Activated T-helper 1 cell treated with anti-CD3 and anti-CD28 coated beads, Interleukin-12 subunit alpha, Interleukin-12 subunit beta, Interleukin-2, Interleukin-4 antibody, amounts not matched to agents 30 ng/mL and 10 ng/mL and 1 ng/mL, durations not matched to agents 14 hours and 24 hours and 36 hours (primary cell): ENCODE measurements at places on chromosomes 7 and 10.

- H3K4me1 ChIP-seq: no peaks in the 10 kb centered on the region
- no peaks in the 10 kb centered on the region for H3K27me3 ChIP-seq
- H3K4me3 ChIP-seq: no peak overlapping the region
These were observed 193.1 kb downstream of the ADARB2 start for GRCh38 chr10:1544209-1544673.

DNA sequence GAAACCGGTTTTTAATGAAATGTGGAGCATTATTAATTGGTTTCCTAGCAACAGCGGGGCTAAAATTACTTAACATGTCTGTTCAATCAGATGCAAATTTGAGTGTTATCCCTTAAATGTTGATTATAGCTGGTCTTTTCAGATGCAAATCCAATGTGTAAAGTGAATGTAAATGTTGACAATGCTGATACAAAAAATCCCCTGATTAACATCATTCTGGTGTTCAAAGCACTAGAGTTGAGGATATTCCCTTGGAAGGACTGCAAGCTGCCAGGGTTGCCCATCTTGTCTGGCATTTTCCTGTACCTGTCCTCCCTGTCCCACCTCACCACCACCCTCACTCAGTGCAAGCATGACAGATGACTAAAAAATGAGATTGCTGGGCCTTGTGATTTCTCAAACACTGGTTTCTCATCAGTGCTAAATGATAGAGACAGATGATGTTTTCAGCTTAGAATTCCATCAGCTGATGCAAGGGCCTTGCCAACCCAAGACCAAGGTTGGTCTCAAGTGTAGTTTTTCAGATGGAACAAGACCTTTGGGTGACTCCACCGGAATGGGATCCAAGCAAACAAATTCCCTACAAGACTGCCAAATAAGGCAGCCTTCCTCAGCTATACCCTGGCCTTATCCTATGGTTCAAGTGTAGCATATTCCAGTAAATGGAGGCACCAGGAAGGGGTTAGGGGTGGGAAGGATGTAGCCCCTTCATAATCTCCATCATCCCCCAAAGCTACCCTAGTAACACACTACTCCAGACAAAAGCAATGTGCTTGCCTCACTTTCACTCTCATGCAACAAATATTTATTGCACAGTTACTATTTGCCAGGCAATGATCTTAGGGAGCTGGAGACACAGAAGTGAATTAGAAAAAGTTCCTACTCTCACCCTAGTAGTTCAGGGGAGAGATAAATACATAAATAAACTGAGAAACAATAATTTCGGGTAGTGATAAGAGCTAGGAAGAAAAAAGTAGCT, 54.9 kb downstream of the JAZF1 start:
- H3K4me3 ChIP-seq: no peak overlapping the region
- no peak for DNase-seq
- peaks cover 2% of the 10 kb centered on the region for H3K36me3 ChIP-seq
- H3K27me3 ChIP-seq: no peaks in the 10 kb centered on the region
- H3K27ac ChIP-seq: no peak overlapping the region
- peaks cover 17% of the 10 kb centered on the region for H3K4me1 ChIP-seq

GRCh38 chr10:86522510-86522855, 891 bp upstream of the WAPL start:
- H3K36me3 ChIP-seq: peaks cover 23% of the 10 kb centered on the region
- DNase-seq: no peak
- peaks cover 62% of the 10 kb centered on the region for H3K4me1 ChIP-seq
- no peaks in the 10 kb centered on the region for H3K27me3 ChIP-seq
- H3K4me3 ChIP-seq: peak overlapping the region; percentile 99

- H3K27ac ChIP-seq: no peak overlapping the region
- no peak for DNase-seq
- H3K4me3 ChIP-seq: no peak overlapping the region
- no peaks in the 10 kb centered on the region for H3K36me3 ChIP-seq
- H3K27me3 ChIP-seq: peaks cover 40% of the 10 kb centered on the region
- H3K4me1 ChIP-seq: peaks cover 17% of the 10 kb centered on the region
These were observed 48.2 kb upstream of the TMEM72 start for GRCh38 chr10:44862924-44863323.

DNA sequence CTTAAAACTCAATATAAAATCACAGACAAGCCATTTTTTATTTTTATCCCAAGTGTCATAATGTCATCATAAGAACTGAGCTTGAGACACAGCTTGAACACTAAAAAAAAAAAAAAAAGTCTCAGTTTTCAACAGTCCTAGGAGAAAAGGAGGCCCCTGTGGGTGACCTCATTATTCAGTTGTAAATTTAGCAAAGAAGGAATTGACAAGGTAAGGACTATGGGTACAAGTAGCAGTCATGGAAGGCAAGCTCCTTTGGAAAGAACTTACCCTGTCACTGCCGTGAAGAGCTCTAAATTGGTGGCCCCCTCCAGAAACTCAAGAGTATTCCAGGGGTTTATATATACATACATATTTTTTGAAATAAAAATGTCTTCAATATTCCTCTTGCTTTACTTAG, 864.4 kb upstream of the KCND2 start:
- no peak overlapping the region for H3K4me3 ChIP-seq
- no peak for DNase-seq
- H3K36me3 ChIP-seq: no peaks in the 10 kb centered on the region
- no peak overlapping the region for H3K27ac ChIP-seq

- peaks cover 11% of the 10 kb centered on the region for H3K27me3 ChIP-seq
- H3K36me3 ChIP-seq: no peaks in the 10 kb centered on the region
- H3K4me3 ChIP-seq: no peak overlapping the region
- DNase-seq: no peak
- no peak overlapping the region for H3K27ac ChIP-seq
These were observed 24.0 kb upstream of the EIF5AL1 start for GRCh38 chr10:79488336-79488735.

GRCh38 chr7:158633055-158633956, 45.7 kb upstream of the PTPRN2 start:
- H3K36me3 ChIP-seq: peaks cover 25% of the 10 kb centered on the region
- no peak overlapping the region for H3K27ac ChIP-seq
- DNase-seq: no peak
- H3K27me3 ChIP-seq: no peaks in the 10 kb centered on the region
- H3K4me3 ChIP-seq: no peak overlapping the region

DNA sequence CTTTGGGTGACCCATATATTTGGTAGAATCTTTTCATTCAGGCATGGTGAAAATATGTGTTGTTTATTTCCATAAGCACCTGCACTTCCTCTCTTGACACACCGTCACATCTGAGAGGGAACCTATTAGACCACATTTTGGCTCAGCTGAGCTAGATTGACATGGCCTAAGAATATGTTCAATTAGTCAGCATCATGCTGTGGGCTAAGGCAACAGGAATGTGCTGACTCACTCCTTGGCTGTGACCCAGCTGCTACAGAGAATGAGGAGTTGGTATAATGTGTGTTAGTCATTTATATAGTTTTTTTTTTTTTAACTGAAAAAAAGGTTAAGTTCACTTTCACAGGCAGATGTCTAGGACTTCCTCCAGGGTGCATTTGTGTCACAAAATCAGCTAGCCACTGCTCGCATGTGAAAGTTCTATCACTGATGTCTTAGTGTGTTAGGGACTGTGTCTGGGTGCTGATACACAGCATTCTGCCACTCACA, 180.6 kb downstream of the SEMA3E start:
- H3K27ac ChIP-seq: no peak overlapping the region
- no peaks in the 10 kb centered on the region for H3K36me3 ChIP-seq
- H3K4me1 ChIP-seq: no peaks in the 10 kb centered on the region
- no peaks in the 10 kb centered on the region for H3K27me3 ChIP-seq
- DNase-seq: no peak

GRCh38 chr10:79239275-79239779, 107.9 kb upstream of the PPIF start:
- H3K36me3 ChIP-seq: peaks cover 4% of the 10 kb centered on the region
- no peak overlapping the region for H3K27ac ChIP-seq
- no peak for DNase-seq
- H3K4me3 ChIP-seq: no peak overlapping the region
- H3K4me1 ChIP-seq: peaks cover 37% of the 10 kb centered on the region

DNA sequence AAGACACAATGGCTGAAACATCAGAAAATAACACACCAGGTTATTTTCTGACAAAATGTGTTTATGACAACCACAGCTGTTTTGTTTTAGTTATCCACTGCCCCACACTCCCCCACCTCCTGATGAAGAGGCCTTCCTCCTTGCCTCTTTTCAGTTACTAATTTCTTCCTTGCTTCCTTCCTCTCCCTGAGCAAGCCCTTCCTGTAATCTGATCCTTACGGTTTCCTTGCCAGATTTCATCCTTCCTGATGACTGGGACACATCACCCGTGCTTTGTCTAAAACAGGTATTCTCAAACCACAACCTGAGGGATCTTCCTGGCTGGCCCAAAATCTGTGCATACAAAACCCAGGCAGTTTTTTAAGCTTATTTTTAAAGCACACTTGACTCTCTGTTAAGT, 39.4 kb downstream of the CHST15 start:
- peaks cover 16% of the 10 kb centered on the region for H3K27me3 ChIP-seq
- no peak overlapping the region for H3K27ac ChIP-seq
- H3K4me3 ChIP-seq: no peak overlapping the region

DNA sequence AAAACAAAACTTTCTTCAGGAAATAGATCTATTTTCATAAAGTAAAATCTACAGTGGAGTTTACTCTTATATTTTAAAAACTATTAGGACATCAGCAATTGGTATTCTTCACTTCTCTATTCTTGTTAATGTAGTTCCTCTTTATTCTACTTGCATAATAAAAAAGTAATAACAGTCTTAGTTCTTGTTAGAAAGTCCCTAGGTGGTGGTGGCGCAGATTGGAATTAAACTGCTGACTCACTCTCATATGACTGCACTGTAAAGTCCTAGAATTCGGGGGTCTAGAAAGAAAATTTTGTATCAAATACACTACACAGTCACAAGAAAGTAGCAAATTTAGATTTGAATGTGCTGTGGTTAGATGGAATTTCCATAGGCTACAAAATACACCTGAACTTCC, 44.6 kb upstream of the TES start:
- H3K27ac ChIP-seq: no peak overlapping the region
- peaks cover 12% of the 10 kb centered on the region for H3K27me3 ChIP-seq
- H3K4me3 ChIP-seq: no peak overlapping the region
- no peak for DNase-seq

DNA sequence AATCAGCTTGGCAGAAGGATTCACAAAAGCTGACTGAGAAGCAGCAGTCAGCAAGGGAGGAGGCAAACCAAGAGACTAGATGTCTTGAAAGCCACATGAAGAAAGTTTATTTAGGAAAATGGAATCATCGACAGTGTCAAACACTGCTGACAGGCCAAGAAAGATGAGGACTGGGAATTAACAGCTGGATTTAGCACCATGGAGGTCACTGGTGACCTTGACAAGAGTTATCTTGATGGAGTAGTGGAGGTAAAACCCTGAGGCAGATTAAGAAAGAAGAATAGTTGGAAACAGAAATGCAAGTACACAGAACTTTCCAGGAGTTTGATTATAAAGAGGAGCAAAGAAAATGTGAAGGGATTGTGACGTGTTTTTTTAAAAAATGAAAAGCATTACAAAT, 51.5 kb downstream of the LMBR1 start:
- no peaks in the 10 kb centered on the region for H3K27me3 ChIP-seq
- H3K36me3 ChIP-seq: peaks cover 3% of the 10 kb centered on the region
- H3K4me1 ChIP-seq: peaks cover 6% of the 10 kb centered on the region
- DNase-seq: no peak
- no peak overlapping the region for H3K4me3 ChIP-seq
- no peak overlapping the region for H3K27ac ChIP-seq

DNA sequence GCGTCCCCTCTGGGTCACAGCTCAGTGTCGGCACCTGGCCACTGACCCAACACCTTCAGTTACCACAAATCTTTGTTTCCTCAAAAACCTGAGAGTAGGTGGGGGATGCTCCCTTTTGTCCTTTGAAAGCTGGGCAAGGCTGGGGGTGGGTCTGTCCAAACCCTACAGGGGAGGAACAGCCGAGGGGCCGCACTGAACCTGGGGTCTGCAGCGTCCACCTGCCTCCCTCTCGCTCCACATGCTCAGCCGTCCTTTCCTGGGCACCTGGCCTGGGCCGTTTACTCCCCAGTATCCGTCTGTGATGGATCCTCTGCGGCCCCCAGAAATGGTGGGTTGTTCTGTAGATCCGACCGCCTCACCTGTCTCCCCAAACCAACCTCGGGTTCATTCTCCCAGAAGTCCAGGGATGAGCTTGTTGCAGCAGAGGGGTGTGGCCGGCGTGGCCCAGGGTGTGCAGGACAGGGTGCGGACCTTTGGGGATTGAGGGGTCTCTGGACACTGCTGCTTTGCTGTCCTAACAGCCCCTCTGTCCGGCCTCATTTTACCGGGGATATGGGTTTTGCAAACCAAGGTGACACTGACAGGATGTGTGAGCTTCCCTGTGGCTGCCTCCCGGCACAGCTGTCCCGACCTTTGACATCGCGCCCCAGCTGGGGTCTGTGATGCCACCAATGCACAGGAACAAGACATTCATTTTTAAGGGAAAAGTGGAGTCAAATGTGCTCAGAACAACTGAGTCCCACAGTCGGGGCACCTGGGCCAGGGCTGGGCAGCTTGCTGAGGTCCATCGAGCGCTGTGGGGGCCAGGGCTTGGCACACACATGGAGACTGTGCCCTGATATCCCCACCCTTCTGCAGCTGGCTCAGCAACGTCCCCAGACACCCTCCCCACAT, 115.9 kb downstream of the VIPR2 start:
- no peak overlapping the region for H3K27ac ChIP-seq
- no peak overlapping the region for H3K4me3 ChIP-seq
- no peaks in the 10 kb centered on the region for H3K36me3 ChIP-seq
- H3K4me1 ChIP-seq: peaks cover 14% of the 10 kb centered on the region
- DNase-seq: no peak
- H3K27me3 ChIP-seq: peaks cover 18% of the 10 kb centered on the region

DNA sequence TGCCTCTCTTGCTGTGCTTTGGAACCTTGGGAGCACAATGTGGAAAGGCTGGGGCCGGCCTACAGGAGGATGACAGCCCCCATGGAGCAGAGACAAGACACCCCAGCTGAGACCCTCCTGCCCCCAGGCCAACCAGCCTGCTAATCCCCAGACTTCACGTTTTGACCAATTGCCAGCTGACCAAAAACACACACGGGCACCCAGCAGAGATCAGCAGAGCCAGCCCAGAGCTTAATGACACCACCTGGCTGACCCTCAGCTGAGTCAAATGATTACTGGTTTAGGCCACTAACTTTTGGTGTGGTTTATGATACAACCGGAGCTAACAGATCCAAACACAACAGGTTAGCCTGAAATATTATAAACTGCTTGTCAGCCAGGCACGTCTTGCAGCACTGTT, 111.2 kb upstream of the KIF5B start:
- no peak for DNase-seq
- H3K36me3 ChIP-seq: no peaks in the 10 kb centered on the region
- no peaks in the 10 kb centered on the region for H3K4me1 ChIP-seq

- no peak for DNase-seq
- H3K27me3 ChIP-seq: no peaks in the 10 kb centered on the region
- no peaks in the 10 kb centered on the region for H3K4me1 ChIP-seq
- H3K4me3 ChIP-seq: no peak overlapping the region
- H3K36me3 ChIP-seq: no peaks in the 10 kb centered on the region
- no peak overlapping the region for H3K27ac ChIP-seq
These were observed 216.1 kb upstream of the ZMIZ1 start for GRCh38 chr10:78852466-78853240.

GRCh38 chr7:36851382-36851781, 127.1 kb upstream of the AOAH start:
- peaks cover 46% of the 10 kb centered on the region for H3K36me3 ChIP-seq
- no peaks in the 10 kb centered on the region for H3K27me3 ChIP-seq
- DNase-seq: no peak
- peak overlapping the region; percentile 2 for H3K4me3 ChIP-seq
- H3K4me1 ChIP-seq: peaks cover 21% of the 10 kb centered on the region

- H3K4me3 ChIP-seq: no peak overlapping the region
- H3K36me3 ChIP-seq: no peaks in the 10 kb centered on the region
- no peak for DNase-seq
- no peaks in the 10 kb centered on the region for H3K4me1 ChIP-seq
- H3K27me3 ChIP-seq: peaks cover 2% of the 10 kb centered on the region
These were observed 75.0 kb downstream of the PRKAG2 start for GRCh38 chr7:151801782-151802468.
